ENCODE measurements at places on chromosomes 1 and 21.

- DNase-seq, result no peak
- peaks cover 11% of the 10 kb centered on the region for H3K27me3 ChIP-seq
- no peaks in the 10 kb centered on the region for H3K4me1 ChIP-seq
Measured at GRCh38 chr1:92736395-92736794, 48.5 kb downstream of the EVI5 start.

DNA sequence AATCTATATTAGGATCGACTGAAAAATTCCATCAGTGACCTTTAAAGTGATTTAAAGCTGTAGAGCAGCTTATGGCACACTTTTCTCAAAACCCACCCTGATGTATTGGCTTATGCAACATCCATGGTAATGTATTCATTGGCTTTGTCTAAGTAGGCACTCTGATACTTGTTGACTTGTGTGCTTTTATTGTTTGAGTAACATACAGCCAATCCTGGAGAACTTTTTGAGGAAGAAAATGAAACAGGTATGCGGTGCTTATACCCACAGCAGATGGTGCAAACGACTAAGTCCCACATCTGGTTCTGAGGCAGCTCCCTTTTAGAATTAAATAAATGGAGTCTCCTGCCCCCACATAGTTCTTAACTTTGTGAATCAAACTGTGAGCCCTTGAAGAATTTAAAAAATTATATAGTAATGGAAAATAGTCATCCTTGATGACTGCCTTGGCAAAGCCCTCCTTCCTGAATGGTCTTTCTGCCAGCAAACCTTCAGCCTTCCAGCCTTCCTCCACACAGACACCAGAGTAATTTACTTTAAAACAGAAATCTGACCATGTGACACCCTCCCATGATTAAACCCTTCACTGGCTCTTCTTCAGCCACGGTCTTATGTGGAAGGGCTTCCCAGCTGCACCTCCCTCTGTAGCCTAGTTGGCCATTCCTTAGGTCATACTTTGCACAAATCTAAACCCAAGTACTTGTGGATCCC lies 116.0 kb downstream of the BCAR3 start:
- H3K4me3 ChIP-seq, result no peak overlapping the region
- no peak overlapping the region for H3K27ac ChIP-seq
- H3K27me3 ChIP-seq, result no peaks in the 10 kb centered on the region
- H3K4me1 ChIP-seq, result no peaks in the 10 kb centered on the region
- DNase-seq, result no peak
- H3K36me3 ChIP-seq, result no peaks in the 10 kb centered on the region

- no peaks in the 10 kb centered on the region for H3K27me3 ChIP-seq
- no peaks in the 10 kb centered on the region for H3K4me1 ChIP-seq
- H3K4me3 ChIP-seq, result no peak overlapping the region
- H3K36me3 ChIP-seq, result peaks cover 6% of the 10 kb centered on the region
- H3K27ac ChIP-seq, result no peak overlapping the region
Measured at GRCh38 chr1:50523548-50523947, 100.3 kb upstream of the DMRTA2 start.

DNA sequence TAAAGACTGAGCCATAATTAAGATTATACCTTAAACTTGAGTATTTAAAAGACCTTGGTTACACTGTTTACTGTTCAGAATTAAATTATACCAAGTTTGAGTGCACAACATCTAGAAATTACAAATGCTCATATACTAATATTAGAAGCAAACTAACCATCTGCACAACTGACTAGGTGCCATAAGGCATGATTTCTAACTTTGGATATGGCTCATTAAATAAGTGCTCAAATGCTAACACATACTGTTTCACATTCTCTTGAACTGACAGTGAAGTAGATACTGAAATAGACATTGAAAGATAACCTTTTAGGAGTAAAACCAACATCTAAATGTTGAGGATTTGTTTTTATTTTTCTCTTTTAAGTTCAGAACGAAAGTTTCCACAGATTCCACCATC lies 74.1 kb downstream of the PRKAA2 start:
- H3K36me3 ChIP-seq, result no peaks in the 10 kb centered on the region
- peaks cover 31% of the 10 kb centered on the region for H3K27me3 ChIP-seq
- no peak overlapping the region for H3K27ac ChIP-seq
- no peak overlapping the region for H3K4me3 ChIP-seq
- no peak for DNase-seq

- no peak overlapping the region for H3K27ac ChIP-seq
- peaks cover 35% of the 10 kb centered on the region for H3K27me3 ChIP-seq
- H3K36me3 ChIP-seq, result no peaks in the 10 kb centered on the region
- DNase-seq, result peak; percentile 63
- H3K4me1 ChIP-seq, result peaks cover 3% of the 10 kb centered on the region
- no peak overlapping the region for H3K4me3 ChIP-seq
Measured at GRCh38 chr1:205523891-205524793, 19.7 kb downstream of the CDK18 start.

All from T-helper 17 cell (primary cell).